ENCODE measurements at places on chromosomes 6 and 20.

- no peak for DNase-seq
These were observed 61.4 kb downstream of the WDR27 start for GRCh38 chr6:169640351-169640852.

GRCh38 chr6:158388727-158389126 lies 76.5 kb downstream of the TULP4 start:
- DNase-seq = no peak

DNA sequence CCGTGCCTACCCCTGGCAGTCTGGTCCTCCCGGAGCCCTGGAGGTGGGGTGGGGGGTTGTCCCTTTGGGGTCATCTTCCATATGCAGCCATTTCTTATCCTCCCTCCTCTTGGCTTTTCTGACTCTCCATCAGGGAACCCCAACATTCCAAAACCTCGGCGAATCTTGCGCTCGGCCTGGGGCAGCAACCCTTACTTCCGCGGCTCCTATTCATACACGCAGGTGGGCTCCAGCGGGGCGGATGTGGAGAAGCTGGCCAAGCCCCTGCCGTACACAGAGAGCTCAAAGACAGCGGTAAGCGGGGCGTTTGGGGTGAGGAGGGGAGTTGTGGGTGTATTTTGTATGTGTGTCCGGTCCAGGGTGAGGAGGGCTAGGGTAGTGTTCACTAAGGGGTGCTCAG lies 168.0 kb upstream of the RNF24 start:
- DNase-seq = no peak

DNA sequence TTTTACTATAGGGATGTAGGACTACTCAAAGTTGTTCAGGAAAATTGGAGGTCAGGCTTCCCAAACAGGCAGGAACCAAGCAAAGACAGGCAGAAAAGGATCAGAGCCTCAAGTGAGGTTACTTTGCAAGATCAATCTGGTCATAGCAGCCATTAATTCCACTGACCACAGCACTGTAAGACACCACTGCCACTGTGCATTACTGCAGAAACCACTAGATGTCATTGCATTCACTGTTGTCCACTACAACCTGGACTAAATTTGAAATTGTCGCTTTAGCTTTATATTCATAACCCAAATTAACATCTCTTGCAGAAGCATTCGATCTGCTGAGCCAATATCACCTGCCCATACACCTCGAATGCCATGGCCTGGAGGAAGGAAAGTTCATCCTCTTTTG lies 126.9 kb upstream of the UFL1 start:
- no peak for DNase-seq

DNA sequence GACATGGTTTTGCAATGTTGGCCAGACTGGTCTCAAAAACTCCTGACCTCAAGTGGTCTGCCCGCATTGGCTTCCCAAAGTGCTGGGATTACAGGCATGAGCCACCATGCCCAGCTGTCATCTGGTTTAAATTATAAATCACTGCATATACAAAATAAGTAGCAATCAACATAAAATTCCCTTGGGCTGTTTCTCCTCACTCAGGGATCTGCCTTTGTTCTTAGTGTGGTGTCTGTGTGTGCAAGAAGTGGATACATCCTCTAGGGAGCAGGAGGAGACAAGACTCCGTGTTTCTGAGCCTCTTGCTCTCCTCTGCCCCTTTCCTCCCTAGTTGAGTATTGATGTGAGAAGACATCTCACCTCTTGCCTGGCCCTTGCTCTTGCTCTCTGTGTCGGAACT lies 65.2 kb upstream of the ADGRF4 start:
- DNase-seq = no peak

DNA sequence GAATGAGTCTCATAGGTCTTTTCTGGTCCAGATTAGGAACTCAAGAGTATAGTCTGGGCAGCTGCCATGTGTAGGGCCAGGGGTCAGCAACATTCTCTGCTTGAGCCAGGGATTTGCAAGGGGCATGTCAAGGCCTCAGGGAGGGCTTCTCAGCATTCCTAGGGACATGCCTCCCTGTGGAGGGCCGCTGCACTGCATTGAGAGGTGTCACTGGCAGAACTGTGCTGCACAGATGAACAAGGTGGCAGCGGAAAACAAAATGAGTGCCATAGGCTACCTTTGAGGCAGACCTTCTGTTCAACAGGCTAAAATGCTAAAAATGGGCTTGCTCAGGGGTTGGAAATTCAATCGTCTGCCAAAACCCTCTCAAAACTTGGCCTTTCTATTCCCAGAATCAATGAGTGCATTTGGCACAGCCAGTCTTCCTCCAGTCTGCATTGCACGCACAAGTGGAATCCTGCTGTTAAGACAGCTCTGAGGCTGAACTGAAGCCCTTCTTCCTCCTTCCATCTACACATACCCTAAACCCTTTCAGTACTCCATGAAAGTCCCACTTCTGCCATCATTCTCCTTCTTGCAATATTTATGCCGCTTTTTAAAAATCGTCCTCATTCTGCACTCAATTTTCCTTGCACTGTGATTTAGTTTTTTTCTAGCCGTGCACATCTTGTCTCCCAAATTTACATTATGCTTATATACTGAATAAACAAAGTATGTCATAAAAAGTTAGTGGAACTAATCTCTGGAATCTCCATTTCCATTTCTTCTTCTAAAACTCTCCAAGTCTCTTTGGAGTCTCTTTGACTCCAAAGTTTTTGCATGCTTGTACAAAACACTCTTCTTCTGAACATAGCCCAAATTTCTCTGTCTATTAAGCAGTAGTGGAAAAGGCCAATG lies 51.7 kb downstream of the SLC26A8 start:
- DNase-seq = no peak

DNA sequence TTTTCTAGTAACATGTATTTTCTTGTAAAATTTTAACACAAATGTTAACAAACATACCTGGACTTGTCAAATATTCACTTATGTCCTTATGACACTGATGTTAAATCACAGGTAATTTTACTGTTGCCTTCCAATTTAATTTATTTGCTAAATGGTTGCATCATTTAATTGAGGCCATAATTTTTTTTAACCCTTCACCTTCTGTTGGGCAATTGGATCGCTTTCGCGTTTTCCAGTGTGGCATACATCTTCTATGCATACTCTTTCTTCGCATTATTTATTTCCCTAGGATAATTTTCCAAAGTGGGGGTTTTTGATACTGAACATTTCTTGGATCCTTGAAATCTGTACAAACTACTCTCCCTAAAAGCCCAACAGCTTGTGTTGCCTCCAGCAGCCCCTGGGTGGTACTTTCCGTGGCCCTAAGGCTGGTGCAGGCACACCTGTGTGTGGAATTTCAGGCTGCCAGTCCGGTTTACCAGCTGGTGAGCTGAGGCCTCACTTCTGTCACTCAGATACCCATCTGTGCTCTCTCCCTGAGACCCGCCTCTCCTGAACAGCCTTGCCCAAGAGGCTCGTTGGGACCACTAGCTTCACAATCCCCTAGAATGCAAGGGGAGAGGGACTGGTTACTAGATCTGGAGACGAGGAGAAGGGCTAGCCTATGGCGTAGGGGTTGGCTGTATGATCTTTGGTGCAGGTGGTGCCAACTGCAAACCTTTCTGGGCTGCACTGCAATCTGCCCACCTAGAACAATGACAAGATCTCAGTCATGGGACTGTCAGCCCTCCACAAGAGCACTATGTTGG lies 11.2 kb upstream of the C20orf144 start:
- DNase-seq = no peak

- DNase-seq = no peak
These were observed 71.2 kb upstream of the PTPN1 start for GRCh38 chr20:50438986-50439407.

DNA sequence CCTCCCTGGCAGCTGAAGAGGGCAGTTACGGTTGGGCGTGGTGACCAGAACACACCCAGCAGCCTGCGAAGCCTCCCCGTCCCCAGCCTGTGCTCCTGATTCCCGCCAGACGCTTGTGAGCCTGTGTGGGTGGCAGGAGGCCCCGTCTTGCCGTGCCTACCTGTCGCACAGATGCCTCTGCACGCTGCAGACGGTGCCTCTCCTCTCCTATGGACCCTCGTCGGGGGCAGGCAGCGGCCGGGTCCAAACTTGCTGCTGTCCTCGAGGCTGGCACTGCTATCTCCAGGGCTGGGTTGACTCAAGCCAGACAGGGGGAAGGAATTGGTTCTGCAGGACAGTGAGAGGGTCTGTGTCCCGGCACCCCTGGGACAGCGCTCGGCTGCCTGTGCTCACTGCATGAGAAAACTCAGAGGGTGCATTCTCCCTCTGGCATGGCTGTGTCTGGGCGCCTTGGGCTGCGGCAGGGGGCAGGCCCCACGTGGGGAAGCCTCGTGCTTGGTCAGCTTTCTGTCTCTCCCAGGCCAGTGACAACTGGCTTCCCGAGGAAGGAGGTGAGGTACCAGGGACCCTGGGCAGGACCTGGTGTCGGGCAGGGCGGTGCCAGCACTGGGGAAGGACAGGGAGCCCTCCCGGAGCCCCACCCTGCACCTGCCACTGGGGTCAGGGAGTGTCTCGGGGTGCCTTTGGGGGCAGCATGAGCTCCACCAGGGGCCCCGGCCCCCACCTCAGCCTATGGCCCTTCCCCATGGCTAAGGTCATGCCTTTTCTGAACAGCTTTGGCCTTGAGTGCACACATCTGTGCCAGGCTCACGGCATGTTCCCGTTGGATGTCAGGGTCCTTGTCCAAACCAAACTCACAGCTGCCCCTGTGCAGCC lies 127.5 kb downstream of the TAF4 start:
- no peak for DNase-seq

- DNase-seq = no peak
These were observed 5.5 kb downstream of the ANKEF1 start for GRCh38 chr20:10040070-10040975.

- DNase-seq = no peak
These were observed 91.7 kb downstream of the NCR2 start for GRCh38 chr6:41426888-41427641.

DNA sequence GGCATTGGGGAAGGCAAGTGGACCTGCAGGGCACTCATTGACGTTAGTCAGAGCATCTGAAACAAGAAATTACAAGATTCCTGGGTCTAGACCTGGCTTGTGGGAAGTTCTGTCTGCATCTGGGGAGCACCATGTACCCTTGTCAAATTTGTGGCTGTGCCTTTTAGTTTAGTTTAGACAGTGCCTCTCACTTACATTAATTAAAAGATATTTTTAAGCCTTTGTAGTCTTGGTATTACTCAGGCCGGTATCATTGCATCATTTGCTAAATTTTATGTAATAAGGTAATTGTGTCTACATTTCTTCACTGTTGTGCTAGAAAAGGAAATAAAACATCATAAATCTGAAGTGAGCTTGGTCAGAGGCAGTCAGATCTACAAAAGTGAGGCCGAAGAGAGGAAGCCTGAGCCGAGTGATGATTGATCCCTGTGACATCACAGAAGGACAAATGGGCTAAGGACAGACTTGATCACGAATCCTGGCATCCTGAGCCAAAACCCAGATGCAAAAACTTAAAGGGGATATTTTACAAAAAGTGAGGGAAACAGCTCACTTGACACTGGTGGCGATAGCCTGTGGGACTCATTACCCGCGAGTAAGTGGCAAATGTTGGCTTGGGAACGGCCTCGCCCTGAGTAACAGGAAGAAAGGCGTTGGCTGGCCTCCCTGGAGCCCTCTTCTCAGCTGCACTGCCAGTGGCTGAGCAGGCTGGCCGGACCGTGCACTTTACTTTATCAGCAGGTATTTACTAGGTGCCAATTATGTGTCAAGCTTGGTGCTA lies 106.5 kb downstream of the TCP11 start:
- DNase-seq = no peak

GRCh38 chr6:127415096-127415495 lies 44.1 kb downstream of the KIAA0408 start:
- DNase-seq = no peak

GRCh38 chr6:147421903-147422302 lies 86.6 kb upstream of the SAMD5 start:
- no peak for DNase-seq

DNA sequence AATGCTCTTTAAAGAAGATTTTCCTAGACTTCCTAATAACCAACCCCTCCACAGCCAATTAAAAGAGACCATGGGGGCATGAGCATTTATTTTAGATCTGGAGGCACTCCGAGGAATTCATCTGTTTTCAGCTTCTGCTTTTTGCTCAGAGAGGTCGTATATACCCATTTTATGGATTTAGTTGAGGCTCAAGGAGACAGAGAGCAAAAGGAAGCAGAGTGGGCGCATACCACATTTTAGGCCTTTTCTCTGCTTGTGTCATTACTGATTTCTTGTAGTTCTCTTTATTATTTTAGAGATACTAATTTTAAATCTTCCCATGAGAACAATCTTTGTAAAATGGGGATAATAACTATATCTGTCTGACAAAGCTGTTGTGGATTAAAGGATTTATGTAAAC lies 129.6 kb upstream of the IFNGR1 start:
- DNase-seq = no peak

DNA sequence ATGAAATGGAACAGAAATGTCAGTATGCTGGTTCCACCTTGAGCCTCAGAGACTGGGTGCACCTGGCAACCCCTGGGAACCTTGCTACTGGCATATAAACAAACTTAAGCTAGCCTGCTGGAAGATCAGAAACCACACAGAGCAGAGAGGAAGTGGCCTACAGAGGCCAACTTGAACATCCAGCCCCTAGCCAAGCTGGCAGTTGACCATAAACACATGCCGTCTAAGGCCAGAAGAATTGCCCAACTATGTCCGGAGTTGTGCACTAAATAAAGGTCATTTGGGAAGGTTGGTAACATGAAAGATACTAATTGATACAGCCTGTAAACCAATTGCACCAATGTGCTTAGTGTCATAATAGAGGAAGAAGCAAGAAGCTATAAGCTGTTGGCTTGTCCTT lies 266.6 kb upstream of the BTBD3 start:
- no peak for DNase-seq

DNA sequence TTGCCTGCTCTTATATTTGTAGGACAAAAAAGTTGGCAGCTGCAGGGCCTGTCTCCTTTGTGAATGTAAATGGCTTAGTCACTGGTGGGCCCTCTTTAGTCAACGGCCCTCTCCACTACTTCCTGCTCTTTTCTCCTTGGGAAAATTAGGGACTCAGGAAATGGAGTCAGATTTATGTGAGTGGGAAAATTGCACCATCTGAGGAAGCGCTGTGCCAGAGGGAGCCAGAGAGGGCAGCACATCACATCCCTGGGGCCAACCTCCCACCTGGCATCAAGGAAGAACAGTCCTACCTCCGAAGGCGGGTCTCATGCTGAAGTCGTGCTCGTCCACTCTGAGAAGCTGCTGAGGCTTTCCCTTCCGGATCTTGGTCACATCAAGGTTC lies 15.6 kb downstream of the GABRR2 start:
- DNase-seq = no peak

DNA sequence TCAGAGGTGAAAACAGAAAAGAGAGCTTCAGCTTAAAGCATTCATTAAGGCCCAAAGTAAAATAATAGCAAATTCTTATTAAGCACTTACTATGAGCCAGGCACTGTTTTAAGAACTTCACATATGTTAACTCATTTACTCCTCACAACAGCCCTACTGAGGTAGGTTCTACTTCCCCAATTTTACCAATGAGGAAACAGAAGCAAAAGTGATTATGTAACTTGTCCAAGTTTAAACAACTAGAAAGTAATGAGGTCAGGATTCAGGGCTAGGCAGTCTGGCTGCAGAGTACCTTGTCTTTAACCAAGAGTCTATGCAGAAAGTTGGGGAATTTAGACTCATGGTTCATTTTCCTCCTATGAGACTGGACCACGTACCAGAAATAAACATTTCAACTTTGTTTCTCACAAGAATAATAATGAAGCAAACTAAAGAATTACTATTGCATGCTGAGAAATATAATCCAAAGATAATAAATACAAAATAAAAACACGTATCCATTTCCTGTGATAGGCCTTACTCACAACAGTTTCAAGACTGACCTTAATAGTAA lies 3.8 kb downstream of the COL21A1 start:
- no peak for DNase-seq

Data from T-cell (primary cell).